ENCODE measurements at places on chromosomes 2 and 18.

DNA sequence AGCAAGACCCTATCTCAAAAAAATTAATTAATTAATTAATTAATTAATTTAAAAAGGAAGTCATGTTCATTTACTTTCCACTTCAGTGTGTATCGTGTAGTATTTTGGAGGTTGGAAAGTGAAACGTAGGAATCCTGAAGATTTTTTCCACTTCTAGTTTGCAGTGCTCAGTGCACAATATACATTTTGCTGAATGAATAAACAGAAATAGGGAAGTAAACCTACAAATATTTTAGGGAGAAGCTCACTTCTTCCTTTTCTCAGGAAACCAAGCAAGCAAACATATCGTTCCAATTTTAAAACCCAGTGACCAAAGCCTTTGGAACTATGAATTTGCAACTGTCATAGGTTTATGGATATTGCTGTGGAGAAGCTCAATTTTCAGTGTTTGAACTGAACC is 27.8 kb downstream of the SLC14A1 start:
- DNase-seq = no peak

DNA sequence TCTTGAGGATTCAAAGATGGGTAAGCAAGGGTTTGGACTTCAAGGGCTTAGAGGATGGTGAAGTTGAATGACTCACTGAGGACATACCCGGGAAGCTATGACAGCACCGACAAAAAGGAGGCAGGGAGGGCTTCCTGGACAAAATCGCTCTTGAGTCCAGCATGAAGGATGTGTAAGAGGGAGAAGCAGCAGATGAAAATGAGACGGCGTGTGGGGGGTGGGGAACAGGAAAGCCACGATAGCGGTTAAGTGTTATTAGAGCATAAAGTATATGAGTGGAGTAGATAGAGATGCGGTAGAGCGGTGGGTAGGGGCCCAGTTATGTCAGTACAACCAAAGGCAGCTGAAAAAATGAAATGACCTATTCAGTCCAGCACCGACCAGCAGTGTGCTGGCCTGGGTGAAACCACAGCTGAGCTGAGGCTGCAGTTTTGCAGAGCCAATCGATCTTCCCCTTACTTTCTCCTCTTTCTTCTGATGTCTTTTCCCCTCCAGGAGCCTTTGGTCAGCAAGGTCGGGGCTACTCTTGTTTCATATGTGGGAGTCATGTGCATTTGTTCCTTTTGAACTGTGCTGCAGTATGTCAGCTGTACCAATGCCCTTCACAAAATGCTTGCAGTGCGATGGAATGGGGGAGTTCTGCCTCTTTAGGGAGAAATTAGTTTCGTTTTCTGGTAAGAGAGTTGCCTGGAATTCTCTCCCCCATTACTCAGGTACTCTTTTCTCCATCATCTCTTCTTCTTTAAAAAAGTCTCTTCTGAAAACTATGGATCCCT is 2.0 kb upstream of the THUMPD2 start:
- no peak for DNase-seq

- DNase-seq = no peak
These were observed 114.8 kb downstream of the ATL2 start for GRCh38 chr2:38262069-38262871.

DNA sequence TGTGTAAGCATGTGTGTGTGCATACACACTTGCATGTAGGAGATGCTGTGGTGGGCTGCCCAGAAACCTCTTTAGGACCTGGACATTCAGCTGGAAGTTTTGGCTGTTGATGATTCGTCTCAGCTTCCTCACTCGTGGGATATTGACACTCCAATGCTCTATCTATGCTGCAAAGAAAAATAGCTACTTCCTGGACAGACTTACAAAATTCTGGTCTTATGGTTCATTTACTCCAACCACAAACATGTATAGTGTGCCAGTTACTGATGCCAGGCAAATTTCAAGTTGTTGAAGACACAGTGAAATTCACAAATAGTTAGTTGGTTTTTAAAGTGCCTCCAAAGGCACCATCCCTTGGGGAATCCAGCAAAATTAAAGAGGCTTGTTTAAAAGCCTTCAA is 882.6 kb downstream of the CPS1 start:
- DNase-seq = no peak

- no peak for DNase-seq
These were observed 985 bp downstream of the ILKAP start for GRCh38 chr2:238202326-238203093.

DNA sequence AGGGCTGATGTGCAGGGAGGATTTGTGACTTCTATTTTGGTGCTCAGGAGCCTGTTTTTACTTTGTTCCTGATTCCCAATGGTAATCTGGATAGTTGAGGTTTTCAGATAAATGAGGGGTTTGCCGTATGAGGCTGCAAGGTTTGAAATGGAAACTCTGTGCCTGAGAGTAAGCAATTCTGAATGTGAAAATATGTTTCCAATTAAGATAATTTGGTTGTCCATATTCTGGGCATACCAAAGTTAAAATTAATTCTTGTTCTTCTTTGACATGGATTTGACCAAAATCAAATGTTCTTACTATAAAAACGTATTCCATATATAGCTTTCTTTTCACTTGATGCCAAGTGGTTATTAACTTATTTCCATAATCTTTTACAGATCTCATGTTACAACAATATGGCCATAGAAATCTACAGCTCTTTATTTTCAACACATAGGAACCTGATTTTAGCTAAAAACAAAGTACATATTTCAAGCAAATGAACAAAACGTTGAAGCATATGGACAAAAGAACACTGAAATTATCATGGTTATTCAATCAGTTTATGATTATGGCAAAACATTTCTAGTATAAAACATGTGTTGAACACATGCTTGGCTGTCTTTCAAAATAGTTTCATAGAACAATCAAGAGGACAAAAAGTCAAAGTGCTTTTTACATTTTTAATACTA is 63.4 kb upstream of the ARHGAP28 start:
- no peak for DNase-seq

GRCh38 chr2:190984595-190984994 is 29.4 kb downstream of the STAT1 start:
- DNase-seq = no peak
